ENCODE measurements at places on chromosomes 12 and 14.

- peak; percentile 67 for DNase-seq
These were observed 87.5 kb downstream of the SETD3 start for GRCh38 chr14:99393059-99393655.

DNA sequence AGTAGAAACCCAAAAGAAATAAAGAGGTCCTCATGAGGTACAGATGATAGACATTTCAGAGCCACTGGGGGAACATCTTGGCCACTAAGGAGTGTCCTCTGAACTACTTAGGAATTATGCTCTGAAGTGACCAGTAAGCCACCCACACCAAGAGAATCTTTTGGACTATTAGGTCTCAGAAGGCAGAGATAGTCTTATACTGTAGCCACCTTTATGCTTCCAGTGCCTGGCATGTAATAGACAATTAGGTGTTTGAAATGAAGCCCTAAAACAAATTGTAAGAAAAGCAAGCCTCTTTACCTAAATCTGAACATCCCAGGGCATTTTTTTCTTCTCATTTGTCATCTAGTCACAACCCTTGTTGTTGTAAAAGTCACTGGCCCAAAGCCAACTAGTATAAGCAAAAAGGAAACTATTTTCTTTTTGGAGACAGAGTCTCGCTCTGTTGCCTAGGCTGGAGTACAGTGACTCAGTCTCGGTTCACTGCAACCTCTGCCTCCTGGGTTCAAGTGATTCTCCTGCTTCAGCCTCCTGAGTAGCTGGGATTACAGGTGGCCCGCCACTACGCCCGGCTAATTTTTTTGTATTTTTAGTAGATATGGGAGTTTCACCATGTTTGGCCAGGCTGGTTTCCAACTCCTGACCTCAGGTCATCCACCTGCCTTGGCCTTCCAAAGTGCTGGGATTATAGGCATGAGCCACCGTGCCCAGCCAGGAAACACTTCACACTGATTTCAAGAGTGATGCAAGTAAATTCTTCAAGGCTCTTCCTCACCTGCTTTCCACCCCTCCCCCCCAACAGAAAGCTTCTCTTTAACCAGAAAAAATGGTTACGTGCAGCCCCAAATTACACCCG is 11.1 kb downstream of the PLEKHA5 start:
- no peak for DNase-seq

DNA sequence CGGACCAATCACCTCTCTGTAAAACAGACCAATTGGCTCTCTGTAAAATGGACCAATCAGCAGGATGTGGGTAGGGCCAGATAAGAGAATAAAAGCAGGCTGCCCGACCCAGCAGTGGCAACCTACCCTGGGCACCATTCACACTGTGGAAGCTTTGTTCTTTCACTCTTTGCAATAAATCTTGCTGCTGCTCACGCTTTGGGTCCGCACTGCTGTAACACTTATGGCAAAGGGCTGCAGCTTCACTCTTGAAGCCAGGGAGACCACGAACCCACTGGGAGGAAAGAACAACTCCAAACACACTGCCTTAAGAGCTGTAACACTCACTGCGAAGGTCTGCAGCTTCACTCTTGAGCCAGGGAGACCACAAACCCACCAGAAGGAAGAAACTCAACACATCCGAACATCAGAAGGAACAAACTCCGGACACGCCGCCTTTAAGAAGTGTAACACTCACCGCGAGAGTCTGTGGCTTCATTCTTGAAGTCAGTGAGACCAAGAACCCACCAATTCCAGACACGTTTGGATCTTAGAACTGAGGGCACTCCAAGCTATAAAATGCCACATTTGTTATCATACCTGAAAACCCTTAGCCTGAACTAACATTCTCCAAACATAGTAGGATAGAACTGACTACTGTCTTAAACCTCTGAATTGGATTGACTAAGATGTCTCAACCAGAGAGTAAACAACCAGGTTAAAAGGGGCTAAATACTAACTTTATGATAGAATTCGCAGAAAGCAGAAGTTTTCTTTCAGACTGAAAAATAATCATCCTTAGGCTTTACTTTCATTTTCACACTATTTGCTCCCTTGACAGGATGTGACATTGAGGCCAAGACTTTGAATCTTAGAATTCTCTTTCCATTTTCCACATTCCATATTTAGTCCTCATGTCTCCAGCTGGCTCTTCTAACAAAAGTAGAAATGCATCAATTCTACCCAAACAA is 33.6 kb downstream of the CDKL1 start:
- no peak for DNase-seq

DNA sequence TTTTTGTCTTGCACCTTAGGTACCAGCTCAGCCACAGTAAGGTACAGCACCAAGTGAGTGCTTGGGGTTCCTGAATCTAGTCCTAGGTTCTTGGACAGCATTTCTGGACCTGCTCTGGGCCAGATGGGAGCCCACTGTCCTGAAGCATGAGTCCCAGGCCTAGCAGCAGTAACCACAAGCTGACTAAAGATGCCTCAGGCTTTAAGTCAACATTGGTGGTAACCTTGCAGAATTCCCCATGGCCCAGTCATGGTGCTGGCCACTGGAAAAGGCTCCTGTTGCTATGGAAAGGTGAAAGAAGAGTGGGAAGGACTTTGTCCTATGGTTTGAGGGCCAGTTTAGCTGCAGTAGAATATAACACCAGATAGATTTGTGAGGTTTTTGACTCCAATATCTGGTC is 86.9 kb upstream of the CLEC14A start:
- DNase-seq, result no peak

- DNase-seq, result no peak
These were observed 77.6 kb downstream of the NTF3 start for GRCh38 chr12:5509557-5509956.

GRCh38 chr14:90296641-90297040 is 35.1 kb downstream of the NRDE2 start:
- no peak for DNase-seq

- DNase-seq, result peak; percentile 66
These were observed 6.4 kb upstream of the ZNF385A start for GRCh38 chr12:54390668-54391551.
